ENCODE measurements at places on chromosomes 3 and 15.

DNA sequence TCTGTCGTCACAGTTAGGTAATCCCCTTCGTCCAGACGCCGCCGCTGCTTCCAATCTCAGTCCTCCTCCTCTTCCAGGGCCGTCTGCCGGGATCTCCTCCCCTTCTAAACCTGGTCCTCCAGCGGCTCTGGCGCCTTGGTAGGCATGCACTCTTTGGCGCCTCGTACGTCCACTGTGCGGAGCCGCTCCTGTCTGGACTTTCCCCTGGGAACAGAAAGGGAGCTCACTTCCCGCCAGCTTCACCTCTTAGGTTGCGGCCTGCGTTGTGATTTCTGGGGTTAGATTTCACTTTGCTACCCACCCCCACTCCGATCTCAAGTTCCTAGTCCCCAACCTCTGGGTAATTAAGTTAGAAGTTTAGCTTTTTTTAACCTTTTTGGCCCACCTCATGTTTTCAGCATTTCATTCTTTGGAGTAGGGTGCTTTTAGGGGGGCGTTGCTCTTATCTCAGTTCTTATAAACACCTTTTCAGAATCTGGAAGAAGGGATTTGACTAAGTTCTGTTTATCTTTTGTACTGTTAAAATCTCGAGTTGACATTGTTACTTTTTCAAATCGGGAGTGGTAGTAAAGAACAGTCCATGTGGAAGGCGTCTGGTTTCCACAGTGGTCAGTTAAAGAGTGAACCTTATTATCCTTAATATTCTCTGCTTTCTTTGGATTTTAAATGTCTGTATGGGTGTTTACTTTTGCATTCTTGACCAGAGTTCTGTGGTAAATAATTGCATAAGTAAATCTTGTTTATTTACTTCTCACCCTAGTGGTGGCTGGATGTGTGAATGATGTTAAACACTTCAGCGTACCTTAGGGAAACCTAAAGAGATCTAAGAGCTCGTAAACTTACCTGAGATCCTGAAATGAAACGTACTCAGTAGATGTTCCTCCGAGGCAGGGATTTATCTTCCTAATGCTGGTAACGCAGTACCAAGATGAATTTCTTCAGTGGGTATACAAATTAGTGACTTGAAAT is 611 bp downstream of the CTDSPL2 start:
- DNase-seq: no peak

DNA sequence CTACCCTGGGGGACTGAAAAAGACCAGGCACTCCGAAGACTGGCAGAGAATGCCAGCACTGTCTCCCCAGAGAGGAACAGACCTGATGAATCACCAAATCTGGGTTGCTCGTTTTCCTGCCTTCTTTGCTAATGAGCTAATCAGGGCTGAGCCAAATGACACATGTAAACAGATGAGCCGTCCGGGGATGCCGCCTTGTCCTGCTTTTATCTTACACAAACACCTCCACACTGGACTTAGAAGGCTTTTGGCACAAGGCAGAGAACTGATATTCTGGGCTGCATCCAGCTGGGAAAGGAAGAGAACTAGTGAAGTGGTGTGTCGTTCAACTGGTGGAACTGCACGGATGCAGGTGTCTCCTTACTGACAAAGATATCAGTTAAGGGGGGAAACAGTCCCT is 88.1 kb downstream of the MECOM start:
- peak; percentile 12 for DNase-seq

DNA sequence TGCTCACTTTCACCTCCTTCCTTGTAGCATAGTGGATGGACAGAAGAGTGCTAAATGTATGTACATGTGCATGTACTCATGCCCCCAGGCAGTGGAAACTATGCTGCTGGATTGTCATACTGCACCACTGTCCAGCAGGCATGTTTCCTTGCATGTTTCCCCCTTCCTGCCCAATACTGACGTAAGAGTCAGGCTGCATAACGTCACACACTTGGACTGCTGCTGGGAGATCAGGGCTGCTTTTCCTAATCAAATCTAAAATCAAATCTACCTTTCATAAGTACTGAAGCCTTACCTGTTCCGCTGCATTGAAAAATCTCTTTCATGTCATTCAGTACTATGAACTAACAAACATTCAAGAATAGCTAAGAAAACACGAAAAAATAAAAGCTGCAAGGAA is 67.9 kb upstream of the ROBO1 start:
- DNase-seq: no peak

- DNase-seq: no peak
These were observed 81.5 kb downstream of the SMAD3 start for GRCh38 chr15:67146875-67147381.

DNA sequence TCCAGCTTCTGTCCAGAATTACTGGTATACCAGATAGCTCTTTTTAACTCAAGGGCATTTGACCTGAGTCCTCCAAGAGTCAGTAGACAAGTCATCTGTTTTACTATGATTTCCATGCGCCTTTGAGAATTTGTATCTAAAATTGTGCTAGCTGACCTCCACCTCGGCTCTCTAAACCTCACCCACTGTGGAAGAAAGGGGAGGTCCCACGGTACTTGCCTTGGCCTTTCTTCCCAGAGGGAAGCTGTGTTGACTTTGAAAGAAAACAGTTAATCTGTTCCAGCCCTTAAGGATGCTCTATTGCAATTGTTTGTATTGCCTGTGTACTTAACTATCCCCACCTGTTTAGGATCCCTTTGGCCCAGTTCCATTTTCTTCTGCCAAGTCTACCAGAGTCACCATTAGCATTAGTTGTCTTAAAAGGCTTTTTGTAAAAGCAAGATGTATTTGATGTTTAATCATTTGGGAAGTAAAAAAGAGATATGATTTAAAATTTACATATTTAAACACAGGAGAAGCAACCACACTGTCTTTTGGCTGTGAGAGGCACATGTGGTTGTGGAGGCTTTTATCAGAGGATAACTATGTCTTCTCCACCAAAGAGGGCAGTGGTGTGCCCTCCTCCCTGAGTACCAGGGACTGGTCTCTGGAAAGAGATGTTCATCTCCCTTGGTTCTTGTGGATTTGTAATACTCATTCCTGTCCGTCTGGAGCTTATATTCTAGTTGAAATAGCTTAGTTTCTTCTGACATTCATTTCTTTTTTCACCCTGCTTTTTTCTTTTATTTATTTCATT is 88.8 kb downstream of the CRTC3 start:
- DNase-seq: no peak

DNA sequence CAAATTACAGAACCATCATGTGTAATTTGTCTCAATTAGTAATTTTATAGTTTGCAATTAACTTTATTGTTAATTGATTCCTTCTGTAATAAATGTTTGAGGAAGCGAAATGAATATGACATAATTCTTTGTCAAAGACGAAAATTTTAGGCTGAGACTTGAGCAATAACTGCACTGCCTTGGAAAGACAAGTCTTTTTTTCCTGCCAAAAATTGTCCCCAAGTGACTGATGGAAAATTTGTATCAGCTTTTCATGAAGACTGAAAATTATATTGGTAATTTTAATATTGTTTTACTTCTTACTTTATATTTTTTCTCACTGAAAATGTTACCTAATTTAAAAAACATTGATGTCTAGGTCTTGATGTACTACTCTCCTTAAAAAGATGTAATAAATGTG is 622.6 kb downstream of the NLGN1 start:
- no peak for DNase-seq

GRCh38 chr3:156434921-156435320 is 120.0 kb downstream of the SSR3 start:
- no peak for DNase-seq

- no peak for DNase-seq
These were observed 18.9 kb upstream of the MLF1 start for GRCh38 chr3:158552124-158552523.

GRCh38 chr3:106206146-106206545 is 337.3 kb upstream of the CBLB start:
- peak; percentile 54 for DNase-seq

DNA sequence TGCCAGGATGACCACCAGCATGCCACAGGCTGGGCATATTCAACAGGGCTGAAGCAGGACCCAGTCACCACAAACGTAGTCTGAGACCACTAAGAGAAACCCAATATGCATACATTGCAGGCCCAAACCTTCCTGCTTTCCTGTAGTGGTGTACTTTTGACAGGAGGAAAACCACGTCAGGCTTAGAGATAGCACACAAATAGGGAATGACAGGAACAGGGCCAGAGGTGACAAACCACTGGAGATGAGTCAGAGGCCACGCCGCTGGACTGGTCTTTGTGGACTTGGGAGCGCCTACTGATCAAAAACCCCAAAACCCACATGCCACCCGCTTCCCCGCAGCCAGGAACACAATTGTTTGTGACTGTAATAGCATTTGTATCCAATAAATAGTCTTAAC is 3.6 kb upstream of the EFCAB12 start:
- DNase-seq: no peak

- DNase-seq: no peak
These were observed 9.9 kb upstream of the BRPF1 start for GRCh38 chr3:9721700-9722060.

DNA sequence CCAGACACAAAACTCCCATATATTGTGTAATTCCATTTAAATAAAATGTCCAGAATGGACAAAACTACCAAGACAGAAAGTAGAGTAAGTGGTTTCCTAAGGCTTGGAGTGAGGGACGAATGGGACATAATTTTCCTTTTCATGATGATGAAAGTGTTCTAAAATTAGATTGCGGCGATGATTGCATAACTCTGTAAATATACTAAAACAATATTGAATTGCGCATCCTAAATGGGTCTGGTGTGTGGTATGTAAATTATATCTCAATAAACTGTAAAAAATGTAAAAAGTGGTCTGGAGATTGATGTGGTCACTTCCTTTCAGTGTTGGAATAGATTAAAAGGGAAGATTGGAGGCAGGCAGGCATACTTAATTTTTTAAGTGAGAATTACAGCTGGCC is 105.9 kb upstream of the KCNAB1 start:
- DNase-seq: no peak

- DNase-seq: no peak
These were observed 37.3 kb upstream of the CMTM8 start for GRCh38 chr3:32200992-32201758.

DNA sequence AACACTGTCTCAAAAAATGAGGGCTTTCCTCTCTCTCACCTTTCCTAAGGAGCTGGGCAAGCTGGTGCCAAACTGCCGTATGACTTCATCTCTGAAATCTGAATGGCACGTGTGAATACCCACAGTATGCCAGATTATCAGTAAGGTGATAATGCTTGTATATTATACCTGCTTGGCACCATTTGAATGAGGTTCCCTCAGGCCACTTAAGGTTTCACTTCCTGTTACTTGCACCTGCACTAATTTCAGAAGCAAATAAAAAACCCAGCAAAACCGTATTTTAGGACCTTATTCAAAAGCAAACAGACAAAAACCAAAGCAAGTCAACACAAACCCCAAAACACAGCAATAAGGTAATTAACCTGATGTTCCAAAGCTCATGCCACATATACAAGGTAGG is 19.7 kb downstream of the FOXP1 start:
- no peak for DNase-seq

DNA sequence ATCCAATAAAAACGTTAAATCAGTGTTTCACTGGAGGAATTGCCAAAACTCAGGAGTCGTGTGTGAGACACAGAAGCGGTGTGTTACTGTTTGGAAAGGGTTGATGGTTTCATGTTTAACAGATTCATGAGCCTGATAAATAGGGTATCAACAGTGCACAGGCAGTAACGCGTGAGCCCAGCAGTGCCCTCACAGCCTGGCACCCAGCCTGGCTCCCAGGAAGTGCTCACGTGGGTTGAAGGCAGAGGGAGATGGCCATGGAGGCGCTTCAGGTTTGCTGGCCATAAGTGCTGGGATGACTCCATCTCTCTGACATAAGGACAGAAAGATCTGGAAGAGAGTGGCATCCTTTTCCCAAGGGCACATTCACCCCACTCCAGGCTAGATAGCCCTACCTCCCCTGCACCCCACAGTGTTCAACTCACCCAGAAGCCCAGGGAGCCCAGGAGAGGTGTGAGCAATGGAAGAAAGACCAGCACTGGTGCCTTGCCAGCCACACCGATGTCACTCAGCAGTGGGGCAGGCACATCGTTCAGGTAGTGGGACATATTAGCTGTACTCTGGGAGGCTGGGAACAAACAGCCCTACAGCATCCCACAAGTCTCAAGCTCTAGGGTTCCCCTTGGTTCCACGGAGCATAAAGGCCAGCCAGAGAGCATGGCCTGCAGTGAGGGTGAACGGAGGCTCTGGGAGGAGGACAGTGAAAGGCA is 164.3 kb downstream of the LRRK1 start:
- no peak for DNase-seq

DNA sequence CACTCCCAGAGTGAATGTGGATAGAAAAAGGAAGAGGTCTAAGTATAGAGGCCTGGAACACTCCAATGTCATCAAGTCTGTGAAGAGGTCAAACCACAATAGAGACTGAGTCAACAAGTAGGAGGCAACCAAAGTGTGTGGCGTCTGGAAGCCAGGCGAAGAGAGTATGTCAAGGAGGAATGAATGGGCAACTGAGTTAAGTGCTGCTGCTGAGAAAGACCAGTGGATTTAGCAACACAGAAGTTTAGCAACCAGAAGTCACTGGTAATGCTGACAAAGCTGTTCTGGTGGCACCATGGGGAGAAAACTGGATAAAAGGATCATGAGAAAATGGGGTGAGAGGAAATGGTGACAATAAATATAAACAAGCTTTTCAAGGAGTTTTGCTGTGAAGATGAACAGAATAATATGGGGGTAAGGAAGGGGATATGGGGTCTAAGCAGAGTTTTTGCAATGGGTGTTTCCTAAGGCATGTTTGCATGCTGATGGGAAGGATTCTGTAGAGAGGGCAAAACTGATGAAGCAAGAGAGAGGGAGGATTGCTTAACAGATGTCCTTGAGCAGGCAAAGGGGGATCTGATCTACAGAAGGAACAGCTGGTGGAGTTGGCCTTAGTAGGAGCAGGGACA is 38.4 kb downstream of the PCOLCE2 start:
- DNase-seq: peak; percentile 88

GRCh38 chr15:21270474-21270873 is 169.8 kb downstream of the POTEB3 start:
- DNase-seq: no peak

DNA sequence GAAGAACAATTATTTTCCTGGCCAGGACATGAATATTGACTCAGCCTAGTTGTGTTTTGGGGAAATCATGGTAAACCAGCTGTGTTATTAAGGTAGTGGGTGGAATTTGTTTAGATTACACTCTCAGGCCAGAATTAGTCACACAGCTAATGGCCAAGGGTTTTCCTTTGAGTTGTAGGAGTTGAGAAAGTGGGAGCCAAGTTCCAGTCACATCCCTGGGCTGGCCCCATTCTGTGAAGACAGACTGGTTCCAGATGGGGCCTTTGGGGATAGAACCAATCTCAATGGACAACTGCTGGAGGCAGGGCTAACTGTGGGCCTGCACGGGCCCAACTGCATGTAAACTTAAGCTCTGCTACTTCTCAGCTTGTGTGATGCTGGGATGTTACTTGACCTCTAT is 1.4 kb upstream of the RASL12 start:
- DNase-seq: no peak
